ENCODE measurements at places on chromosomes 2 and 18.

GRCh38 chr2:8424997-8425900 is 256.6 kb upstream of the ID2 start:
- no peak for DNase-seq

- DNase-seq, result no peak
Measured at GRCh38 chr2:130891966-130892365, 55.3 kb downstream of the ARHGEF4 start.

- DNase-seq, result no peak
Measured at GRCh38 chr2:97926946-97927345, 68.8 kb downstream of the TMEM131 start.

DNA sequence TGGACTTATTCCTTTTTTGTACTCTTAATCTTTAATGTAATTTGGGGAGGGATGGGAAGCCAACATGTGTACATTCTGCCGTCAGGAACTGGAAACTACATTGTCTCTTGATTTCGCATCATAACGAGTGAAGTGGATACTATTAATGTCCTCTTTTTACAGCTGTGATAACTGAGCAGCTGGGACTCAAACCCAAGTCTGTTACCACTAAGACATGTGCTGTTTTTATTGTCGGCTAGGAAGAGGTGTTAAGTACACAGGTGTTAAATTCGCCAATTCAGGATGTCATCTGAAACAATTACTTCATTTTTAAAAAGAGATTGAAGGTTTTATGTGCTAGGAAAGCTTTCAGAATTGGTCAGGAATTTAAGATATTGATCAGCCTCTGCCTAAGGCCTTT is 6.9 kb downstream of the GMCL1 start:
- no peak for DNase-seq

- DNase-seq, result no peak
Measured at GRCh38 chr2:75556679-75557366, 3.9 kb downstream of the EVA1A start.

DNA sequence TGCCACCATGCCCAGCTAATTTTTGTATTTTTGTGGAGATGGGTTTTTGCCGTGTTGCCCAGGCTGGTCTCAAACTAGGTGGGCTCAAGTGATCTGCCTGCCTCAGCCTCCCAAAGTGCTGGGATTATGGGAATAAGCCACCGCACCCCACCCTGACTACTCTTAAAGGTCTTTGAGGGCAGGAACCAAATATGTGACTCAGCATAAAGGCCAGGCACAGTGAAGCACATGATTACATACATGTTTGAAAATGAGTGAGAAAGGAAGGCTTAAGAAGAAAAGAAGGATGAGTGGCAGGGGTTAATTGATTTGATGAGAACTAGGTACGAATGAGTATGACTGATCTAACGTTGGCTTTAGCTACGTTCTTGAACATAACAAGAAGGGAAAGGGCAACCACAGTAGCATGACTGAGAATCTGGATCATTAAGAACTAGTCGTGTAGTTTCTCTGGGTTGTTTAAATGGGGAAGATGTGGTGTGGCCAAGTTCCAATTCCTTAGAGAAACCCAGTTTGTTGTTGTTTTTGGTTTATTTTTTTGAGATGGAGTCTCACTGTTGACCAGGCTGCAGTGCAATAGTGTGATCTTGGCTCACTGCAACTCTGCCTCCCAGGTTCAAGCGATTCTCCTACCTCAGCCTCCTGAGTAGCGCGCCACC is 6.8 kb downstream of the RESP18 start:
- DNase-seq, result no peak

DNA sequence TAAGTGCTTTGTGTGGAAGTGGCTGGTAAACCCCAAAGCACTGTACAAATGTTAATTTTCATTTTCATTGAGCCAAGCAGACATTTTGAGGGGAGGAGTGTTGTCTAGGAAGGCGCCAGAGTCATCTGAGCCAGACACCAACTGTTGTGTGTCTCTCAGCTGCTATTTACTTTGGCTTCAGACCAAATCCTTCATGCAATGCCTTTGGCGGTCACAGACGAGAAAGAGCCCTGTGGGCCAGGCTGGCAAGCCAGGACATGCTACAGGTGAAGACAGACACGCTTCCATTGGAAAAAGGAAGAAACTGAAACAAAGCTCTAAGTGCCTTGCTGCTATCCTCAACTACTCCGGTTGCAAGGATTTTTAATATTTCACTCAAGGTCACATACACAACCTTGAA is 115.4 kb upstream of the CDC42EP3 start:
- DNase-seq, result peak; percentile 3

GRCh38 chr18:50158866-50159653 is 35.9 kb downstream of the MYO5B start:
- DNase-seq, result no peak

DNA sequence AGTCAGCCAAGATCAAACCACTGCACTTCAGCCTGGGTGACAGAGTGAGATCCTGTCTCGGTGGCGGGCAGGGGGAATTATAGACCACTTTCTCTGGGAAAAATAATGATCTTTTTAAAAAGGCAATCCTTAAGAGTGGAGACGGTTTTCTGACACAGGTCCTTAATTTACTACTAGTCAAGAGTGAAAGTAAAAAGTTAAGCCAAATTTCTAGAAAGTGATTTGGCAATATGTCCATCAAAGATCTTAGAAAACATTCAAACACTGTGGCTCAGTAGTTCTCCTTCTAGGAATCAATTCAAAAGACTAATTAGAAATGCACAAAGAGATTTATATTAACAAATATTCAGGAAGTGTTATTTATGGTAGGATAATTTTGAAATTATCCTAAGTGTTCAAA is 148.5 kb upstream of the DNMT3A start:
- no peak for DNase-seq

DNA sequence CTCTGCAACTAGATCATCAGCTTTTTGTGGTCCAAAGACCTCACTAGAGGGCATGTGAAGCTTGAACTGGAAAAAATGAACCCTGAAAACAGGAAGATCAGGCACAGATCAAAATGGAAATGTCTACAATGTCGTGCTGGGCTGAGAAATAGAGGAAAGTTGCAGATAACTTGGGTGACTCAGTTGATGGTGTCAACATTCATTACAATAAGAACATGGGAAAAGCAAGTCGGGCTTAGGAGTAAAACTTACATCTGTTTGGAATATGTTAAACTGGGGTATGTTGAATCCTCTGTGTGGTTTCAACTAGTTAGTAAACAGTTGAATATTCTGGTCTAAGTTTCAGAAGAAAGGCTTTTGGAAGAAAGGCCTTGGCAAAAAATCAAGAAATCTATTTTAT is 940.4 kb downstream of the ERBB4 start:
- no peak for DNase-seq

GRCh38 chr2:222677981-222678380 is 6.5 kb downstream of the MOGAT1 start:
- DNase-seq, result no peak

GRCh38 chr2:174025271-174026121 is 60.3 kb upstream of the SP3 start:
- no peak for DNase-seq

GRCh38 chr2:10911291-10912075 is at the start of gene KCNF1:
Gene KCNF1, plus strand, starts transcription at chr2:10911934. Its CDS starts 493 bp downstream, at chr2:10912427.
- no peak for DNase-seq

DNA sequence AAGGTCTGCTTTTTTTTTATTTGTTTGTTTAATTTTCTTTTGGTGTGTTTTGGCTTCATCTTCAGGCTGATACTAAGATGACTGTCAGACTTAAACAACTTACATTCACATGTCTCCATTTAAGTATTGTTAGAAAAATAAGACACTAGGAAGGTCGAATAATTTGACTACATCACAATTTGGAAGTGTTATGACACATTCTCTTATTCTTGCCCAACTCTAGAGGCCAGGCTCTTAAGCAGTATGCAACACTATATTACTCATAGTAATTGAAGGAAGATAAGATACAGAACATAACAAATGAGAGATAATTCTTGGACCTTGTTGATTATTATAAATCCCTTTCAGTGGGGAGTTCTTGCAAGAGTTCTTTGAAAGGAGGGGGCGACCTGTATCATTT is 295.3 kb upstream of the COL3A1 start:
- DNase-seq, result no peak

- DNase-seq, result no peak
Measured at GRCh38 chr2:236264256-236264655, at the start of gene ASB18. Gene ASB18, minus strand, starts transcription at chr2:236264406. Its CDS starts 61 bp downstream, at chr2:236264345.

- DNase-seq, result no peak
Measured at GRCh38 chr2:236123716-236124115, 44.5 kb downstream of the GBX2 start.

- no peak for DNase-seq
Measured at GRCh38 chr2:222563106-222563718, 92.7 kb downstream of the FARSB start.

DNA sequence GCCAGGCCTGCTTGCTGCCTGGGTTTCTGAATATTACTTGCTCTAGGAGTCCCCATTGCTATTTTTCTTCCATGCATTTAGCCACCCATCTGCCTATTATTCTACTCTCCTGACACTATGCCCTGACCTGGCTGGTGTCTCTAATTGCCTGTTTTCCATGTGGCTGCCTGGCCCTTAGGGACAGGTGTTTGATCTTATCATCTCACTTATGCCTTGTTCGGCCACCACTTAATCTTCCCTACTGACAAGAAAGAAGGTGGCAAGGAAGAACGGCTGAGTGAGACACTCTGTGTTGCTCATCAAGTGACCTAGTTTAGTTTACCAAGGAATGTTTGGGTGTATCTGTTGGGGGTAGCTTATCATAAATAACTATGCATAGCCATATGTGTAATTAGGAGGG is 50.4 kb upstream of the RAPH1 start:
- DNase-seq, result no peak

- DNase-seq, result no peak
Measured at GRCh38 chr18:46291149-46291548, 187.0 kb downstream of the HAUS1 start.

DNA sequence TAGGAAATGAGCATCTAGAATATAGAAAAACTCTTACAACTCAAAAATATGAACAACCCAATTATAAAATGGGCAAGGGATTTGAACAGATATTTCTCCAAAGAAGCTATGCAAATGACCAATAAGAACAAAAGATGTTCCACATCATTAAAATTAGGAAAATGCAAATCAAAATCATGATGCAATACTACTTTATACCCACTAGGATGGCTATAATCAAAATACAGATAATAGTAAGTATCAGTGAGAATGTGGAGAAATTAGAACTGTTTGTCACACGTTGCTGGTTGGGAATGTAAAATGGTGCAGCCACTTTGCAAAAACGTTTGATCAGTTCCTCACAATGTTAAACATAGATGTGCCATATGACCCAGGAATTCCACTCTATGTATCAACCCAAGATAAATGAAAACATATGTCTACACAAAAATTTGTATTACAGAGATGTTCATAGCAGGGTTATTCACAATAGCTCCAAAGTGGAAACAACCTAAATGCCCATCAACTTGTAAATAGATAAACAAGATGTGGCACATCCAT is 558.4 kb downstream of the SLC4A3 start:
- no peak for DNase-seq

DNA sequence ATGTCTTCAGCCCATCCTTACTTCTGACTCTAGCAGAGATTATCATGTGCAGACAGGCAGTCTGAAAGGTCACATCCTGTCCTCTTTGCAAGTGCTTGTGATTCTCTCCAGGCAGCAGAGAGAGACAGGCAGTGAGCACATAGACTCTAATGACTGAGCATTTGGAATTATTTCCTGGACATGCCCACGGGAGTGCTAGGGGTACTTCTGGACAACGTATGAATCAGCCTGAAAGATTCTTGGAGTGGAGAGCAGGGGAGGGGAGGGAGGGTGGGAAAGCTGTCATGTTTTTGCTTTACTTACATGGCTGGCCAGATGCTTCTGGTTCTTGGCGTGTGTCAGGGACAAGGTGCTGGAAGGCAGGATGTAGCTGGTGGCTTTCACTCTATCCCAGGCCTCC is 150.6 kb downstream of the RIF1 start:
- no peak for DNase-seq

DNA sequence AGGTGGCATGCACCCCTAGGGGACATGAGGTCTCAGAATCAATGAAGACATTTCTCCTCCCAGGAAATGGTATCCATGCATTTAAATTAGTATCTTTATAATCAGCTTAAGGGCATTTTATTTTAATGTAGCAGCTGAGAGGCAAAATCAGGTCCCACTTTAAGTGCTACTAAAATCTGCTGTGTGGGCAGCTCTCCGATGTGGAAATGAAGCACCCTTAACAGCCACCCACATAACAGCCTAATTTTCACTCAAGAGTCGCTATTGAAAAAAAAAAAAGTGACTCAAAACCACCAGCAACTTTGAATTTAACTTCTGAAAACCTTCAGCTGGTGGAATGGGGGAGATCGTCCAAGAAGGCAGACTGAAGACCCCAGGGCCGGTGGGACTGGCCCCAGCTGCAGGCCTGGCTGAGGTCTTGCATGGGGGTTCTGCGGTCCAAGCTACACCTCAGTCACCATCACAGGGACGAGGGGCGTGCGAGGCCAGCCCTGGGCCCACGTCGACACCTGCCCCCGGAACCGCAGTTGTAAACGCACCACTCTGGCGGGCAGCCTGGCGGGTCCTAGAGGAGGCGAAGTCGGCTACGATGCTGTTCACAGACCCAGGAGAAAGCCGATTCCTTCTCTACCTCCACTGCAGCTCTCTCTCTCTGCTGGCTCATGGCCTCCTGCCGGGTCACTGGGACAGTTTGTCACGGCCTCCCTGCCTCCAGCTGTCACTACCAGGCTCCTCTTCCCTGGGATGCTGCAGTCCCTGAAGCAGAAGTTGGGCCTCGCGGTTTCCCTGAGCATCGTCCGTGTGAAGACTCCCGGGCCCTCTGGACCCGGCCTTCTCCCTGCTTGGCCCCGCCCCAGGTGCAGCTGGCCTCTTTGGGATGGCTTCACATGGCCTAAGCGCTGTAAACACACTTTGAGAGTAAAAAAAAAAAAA is 111.9 kb downstream of the KCNF1 start:
- DNase-seq, result no peak

DNA sequence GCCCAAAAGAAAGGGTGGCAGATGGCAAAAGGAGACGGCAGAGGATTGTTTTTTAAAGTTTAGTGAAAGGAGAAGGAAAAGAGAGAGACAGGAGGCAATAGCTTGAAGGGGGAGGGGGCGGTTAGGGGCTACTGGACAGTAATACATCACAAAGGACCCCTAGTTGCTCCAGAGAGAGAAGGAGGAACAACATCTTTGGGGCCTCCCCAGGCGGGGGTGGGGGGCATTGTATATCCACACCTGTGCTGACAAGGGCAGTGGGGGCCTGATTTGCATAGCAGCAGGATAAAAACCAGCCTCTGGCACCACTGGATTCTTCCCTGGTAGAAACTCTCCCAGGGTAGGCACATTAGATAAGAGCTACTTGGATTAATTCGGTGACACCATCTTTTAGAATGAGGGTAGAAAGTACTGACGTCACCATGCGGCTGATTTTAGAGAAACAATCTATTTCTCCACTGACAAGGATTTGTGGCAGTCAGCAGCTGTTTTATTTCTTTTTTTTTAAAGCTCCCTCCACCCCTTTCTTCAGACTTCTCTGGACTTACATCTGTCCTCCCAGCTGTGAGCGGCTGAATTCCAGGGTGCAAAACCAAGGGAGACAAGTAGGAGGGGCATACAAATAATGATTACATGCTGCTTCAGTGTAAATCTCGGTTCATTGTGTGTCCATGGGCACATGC is 199.8 kb upstream of the NRP2 start:
- DNase-seq, result no peak

GRCh38 chr2:171158790-171159371 is 1.8 kb downstream of the TLK1 start:
- DNase-seq, result no peak

- no peak for DNase-seq
Measured at GRCh38 chr18:36424741-36425142, 127.2 kb downstream of the FHOD3 start.

- no peak for DNase-seq
Measured at GRCh38 chr2:136284226-136285119, 166.5 kb upstream of the CXCR4 start.

Data from thymus (tissue), 14 donors.